ENCODE measurements at places on chromosomes 1 and 21.

DNA sequence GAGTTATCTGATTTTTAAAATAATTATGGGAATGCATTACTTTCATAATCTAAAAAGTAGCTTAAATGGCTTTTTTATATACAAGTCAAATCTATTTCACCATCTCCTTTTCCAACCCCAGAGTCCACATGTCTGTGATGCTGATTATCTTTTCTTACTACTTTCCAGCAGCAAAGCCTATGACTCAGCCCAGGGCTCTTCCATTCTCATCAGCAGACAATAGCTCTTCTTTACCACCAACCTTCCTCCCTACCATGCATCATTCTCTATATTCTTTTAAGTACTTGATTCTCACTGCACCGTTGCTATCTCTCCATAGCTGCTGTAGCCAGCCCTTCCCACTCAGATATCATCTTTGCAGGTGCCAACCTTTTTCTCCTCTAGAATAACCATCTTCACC, 61.3 kb downstream of the OVGP1 start:
- no peak for DNase-seq

DNA sequence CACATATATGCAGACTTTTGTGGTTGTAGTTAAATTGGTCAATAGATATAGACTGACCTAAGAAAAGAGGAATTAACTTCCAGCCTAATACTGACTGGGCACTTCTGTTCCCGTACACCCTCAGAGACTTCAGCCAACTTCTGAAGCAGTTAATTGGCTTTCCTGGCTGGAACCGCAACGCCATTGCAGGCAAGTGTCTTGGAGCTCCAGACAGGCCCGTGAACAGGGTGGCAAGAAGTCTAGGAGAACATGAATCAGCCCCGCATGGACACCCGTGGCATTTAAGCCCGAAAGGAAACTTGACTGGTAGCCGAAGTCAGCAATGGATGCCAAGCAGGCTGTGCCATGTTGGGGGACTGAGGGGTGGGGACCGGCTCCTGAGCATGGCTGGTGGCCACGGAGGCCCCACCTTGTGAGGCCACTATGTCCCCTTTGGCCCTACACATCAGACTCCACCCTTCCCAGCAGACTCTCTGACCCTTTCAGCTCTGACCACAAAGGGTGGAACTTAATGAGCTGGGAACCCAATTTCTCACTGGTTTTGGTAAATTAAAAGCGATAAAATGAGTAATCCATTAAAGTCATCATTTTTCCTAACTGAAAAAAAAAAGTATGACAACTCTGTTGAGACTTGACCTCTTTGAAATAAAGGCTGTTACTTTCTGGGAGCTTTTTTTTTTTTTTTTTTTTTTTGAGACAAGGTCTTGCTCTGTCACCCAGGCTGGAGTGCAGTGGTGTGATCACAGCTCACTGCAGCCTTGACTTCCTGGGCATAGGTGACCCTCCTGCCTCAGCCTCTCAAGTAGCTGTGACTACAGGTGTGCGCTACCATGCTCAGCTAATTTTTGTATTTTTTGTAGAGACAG, 54.1 kb downstream of the RUNX1 start:
- DNase-seq = no peak

DNA sequence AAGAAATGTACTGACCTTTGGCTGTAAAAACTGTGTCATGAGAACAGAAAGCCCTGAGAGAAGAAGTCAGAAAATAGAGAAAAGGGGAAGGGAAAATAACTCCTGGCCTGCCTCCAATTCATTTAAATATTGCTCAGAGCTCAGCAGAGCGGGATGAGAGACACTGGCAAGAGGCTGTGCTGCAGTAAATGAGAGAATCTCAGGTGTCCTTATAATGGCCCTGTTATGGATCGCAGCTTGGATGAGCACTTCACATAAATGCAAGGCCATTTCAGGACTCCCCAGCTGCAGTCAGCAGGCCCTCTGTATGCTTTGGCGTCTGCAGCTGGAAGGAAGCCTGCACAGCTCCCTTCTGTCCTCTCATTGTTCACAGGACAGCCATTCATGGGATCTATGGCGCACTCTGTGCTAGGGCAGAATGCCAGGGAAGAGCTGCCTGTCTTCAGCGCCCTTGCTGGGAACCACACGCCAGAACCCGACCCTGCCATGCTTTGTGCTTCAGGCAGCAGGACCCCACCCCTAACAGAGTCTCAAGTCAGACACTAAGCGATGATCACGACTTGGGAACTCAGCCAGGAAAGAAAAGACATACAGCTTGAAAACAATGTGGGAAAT, 20.7 kb upstream of the ABCB10 start:
- no peak for DNase-seq

DNA sequence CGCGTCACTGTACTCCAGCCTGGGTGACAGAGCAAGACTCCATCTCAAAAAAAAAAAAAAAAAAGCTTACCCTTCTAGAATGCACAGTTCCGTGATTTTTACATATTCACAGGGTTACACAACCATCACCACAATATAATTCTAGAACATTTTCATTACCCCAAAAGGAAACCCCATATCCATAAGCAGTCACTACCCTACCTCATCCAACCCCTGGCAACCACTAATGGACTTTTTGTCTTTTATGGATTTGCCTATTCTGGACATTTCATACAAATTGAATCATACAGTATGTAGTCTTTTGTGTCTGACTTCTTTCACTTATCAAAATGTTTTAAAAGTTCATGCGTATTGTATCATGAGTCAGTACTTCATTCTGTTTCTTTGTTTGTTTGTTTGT, 22.8 kb downstream of the SYF2 start:
- no peak for DNase-seq

- no peak for DNase-seq
Observed at GRCh38 chr1:11472284-11472683, 6.7 kb upstream of the DISP3 start.

DNA sequence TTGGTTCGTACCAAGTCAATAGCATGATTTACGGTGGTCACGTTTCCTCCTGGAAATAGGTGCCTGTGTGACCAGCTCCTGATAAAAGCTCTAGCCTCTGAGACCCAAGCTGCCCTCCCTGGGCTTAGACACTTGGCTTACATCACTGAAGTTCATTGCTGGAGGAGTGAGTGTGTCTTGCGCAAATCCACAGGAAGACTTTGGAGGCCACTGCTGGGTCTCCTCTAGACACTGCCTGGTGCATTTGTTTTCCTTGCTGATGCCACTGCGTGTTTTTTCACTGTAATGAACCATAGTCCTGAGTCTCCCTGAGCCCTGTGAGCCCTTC, 230.6 kb downstream of the DSCAM start:
- DNase-seq = no peak

GRCh38 chr1:54894271-54894670, 7.3 kb upstream of the DHCR24 start:
- DNase-seq = no peak

- no peak for DNase-seq
Observed at GRCh38 chr1:25760122-25760719, 39.8 kb upstream of the SELENON start.

DNA sequence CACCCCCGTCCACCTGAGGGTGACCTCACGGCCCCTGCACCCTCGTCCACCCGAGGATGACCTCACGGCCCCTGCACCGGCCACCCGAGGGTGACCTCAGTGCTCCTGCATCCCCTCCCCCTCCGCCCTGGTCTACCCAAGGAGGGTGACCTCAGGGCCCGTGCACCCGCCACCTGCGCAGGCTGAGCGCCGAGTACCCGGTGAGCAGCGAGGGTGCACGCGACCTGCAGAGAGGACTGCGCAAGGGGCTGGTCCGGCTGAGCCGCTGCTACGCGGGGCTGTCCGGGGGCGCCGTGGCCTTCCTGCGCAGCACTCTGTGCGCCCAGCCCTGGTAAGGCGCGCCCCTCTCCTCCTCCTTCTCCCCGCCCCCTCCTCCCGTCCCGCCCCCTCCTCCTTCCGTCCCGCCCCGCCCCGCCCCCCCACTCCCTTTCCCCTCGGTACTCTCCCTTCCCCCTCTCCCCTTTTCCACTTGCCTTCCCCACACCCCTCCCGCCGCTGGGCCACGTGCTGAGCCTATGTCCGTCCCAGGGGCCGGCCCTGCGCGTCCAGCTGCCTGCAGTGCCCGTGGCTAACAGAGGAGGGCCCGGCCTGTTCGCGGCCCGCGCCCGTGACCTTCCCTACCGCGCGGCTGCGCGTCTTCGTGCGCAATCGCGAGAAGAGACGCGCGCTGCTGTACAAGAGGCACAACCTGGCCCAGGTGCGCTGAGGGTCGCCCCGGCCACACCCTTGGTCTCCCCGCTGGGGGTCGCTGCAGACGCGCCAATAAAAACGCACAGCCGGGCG, 28.4 kb downstream of the TRIM11 start:
- DNase-seq = no peak

GRCh38 chr1:84997667-84998600, 1.0 kb upstream of the MCOLN2 start:
- DNase-seq = no peak

- no peak for DNase-seq
Observed at GRCh38 chr1:170630977-170631376, 33.0 kb upstream of the PRRX1 start.

- DNase-seq = no peak
Observed at GRCh38 chr1:85116856-85117255, 68.6 kb upstream of the MCOLN3 start.

- no peak for DNase-seq
Observed at GRCh38 chr1:229803626-229804217, 177.7 kb downstream of the URB2 start.

DNA sequence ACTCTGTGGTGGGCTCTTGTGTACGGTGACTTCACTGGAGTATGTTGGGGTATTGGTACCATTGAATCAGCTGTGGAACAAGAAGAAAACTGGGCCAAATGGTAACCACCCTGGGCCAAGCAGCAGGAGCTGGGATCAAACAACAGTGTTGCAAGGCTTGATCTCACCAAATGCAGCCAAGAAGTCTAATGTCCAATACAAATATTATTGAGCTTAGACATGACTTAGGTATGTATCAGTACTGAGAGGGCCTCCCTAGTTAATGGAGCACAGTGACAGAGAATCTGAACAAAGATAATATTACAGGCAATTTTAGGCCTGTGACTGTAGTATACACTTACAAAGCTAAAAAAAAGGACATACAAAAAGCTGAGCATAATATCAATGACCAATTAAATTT, 604.8 kb downstream of the PLA2G4A start:
- DNase-seq = no peak

GRCh38 chr1:226990133-226990716, 50.1 kb downstream of the COQ8A start:
- DNase-seq = peak; percentile 34

- no peak for DNase-seq
Observed at GRCh38 chr1:204894606-204895005, 23.9 kb downstream of the NFASC start.

DNA sequence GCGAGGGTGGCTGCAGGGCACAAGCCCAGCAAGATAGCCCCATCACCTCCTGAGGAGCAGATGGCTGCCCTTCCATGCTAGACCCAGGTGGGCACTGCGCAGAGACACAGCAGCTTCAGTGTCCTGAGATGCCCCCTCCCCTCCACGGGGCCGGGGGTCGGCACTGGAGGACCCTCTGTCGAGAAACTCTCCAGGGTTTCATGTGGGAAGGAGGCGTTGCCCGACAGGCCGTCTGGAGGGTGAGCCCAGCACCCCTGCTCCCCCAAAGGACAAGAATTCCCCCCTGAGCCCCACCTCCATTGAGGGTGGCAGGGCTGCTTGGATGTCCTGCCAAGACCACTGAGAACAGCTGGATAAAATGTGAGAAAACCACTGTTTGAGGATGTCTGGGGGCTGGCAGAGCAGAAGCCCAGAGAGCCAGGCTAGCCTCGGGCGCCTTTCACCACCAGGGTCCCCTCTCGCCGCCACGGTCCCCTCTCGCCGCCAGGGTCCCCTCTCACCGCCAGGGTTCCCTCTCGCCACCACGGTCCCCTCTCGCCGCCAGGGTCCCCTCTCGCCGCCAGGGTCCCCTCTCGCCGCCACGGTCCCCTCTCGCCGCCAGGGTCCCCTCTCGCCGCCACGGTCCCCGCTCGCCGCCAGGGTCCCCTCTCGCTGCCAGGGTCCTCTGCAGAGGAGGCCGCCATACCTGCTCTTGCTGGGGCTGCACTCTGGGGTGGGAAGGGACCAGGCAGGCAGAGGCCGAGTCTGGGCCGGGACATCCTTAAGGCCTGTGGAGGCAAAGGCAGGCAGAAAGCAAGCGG, 44.2 kb downstream of the SLC19A1 start:
- no peak for DNase-seq

GRCh38 chr1:12067900-12068821, 5.1 kb downstream of the TNFRSF8 start:
- no peak for DNase-seq

DNA sequence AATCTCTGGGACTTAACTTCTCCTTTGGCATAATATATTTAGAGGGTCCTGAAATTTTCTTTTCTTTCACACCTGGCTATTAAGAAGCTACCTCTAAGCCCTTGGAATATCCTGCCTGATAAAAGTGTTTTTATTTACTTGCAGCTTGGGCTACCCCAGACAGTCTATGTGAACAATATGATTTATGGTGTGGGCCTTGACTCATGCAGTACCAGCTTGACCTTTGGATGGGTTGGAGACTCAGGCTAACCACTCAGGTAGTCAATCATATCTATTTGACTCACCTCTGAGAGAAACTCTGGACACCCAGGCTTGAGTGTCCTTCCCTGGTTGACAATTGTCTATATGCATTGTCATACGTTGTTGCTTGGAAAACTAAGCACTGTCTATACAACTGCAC, 13.4 kb upstream of the PGBD2 start:
- no peak for DNase-seq

DNA sequence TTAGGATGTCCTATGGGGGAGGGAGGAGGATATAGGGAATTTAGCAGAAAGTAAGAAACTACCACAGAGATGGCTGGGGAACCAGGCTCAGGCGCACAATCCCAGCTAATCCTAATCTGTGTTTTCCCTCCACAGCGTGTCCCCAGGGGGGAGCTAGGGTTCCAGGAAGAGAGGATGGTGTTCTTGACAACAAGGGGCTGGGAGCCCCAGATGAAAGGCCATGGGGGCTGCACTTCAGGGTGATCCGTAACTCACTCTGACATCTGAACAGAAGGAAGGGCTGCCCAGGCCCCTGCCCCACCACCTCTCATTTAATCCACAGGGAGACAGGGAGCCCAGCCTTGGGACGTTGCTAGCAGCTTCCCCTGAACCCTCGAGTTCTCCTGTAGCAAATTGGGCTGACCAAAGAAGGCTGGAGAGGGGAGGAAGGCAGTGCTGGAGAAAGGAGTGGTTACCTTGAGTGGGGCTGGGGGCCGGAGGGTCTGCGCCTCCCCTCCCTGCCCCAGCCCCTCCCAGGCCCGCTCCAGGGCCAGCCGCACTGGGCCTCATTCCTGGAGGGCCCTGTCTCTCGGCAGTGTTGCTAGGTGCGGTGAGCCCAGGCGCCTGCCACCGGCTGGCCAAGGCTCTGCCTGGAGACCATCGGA, 131.7 kb downstream of the TMEM53 start:
- DNase-seq = no peak

All from stimulated activated CD8-positive, alpha-beta memory T cell treated with anti-CD3 and anti-CD28 coated beads, Interleukin-7, amount 100 ng/mL, for 4 hours (primary cell).